SW480 (cell line): ENCODE measurements at places on chromosomes 7 and 10.
A peak's percentile ranks its signal among the peaks of the same experiment; 100 is the strongest.

- DNase-seq = no peak
These were observed 164.2 kb upstream of the ITGB1 start for GRCh38 chr10:33122014-33122809.

GRCh38 chr7:28263622-28264271 is 83.2 kb upstream of the JAZF1 start:
- peak; percentile 54 for DNase-seq

DNA sequence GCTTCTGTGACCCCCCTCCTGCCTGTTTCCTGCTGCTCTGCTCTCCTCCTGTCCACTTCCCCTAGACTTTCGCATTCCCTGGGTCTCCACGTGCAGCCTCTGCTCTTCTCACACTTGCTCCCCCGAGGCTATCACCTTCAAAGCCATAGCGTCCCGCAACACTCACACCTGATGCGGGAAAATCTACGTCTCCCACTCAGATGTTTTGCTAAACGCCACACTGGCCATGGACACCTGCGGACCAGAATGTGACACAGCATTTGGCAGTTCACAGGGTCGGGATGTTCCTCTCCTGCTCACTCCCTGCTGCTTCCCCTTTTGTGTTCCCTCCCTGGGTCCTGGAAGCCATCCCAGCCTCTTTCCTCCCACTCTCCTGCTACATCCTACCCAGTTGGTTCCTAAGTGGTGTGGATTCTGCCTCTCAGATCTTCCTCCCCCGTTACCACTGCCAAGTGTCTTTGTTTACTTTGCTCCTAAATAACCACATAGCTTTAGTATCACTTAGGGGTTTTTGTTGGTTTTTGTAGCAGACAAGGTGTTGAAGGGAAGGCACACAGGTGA is 33.7 kb upstream of the RBM33 start:
- no peak for DNase-seq

- no peak for DNase-seq
These were observed 158.5 kb upstream of the AUTS2 start for GRCh38 chr7:69439636-69440325.

DNA sequence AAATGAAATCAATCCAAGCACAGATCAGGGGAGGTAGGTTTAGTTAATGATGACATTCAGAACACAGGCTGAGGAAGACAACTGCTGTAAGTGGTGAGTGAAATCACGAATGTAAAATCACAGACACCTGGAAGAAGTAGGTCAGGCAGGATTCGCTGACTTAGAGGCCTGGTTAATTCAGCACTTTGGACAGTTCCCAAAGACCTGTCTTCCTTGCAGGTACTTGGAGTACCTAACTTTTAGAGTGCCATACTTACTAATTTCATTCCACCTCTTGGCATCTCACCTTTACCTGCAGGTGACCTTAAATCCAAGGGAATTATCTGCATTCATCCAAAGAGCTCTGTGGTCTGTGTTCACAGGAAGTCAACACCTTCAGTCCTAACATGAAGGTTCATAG is 822.3 kb downstream of the PHTF2 start:
- DNase-seq = peak; percentile 41

DNA sequence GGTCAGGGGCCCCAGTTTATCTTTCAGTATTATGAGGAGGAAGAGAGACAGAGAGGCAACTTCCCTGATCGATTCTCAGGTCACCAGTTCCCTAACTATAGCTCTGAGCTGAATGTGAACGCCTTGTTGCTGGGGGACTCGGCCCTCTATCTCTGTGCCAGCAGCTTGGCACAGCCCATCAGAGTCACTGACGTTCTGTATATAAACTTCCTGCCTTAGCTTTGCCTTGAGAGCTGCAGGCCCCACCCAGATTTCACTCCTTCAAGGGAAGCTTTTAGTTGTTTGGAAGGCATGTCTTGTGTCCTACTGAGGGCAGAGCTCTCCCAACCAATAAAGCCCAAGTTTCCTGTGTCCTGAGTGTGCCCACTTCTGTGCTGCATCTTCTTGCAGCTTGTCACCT is 242.5 kb upstream of the PRSS58 start:
- no peak for DNase-seq

DNA sequence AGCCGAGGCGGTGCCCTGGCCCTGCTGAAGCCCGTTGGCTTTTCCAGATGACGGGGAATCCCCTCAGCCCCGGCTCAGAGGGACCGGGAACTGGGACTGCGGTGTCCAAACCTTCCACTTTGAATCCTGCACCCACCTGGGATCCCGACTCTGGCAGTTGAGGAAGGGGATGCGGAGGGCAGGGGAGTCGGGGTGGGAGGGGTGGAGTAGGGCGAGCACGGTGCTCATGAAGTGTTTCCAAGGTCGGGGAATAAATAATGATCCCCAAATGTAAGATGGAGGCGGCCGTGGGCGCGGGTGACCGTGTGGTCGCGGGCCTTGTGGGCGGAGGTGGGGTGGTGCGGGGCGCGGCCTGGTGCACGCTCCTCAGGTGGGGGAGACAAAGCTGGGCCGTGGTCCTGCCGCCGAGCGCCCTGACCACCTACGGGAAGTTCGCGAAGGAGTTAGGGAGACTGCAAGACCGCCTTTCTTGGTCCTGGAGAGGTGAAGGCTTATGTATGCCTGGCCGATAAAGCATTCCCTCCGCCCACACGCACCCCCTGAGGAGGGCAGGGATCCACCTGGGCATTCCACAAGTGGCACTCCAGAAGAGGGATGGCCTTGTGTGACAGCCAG is 1.4 kb downstream of the MTURN start:
- peak; percentile 49 for DNase-seq

- DNase-seq = peak; percentile 93
These were observed 44.8 kb downstream of the MYOF start for GRCh38 chr10:93437086-93437945.

GRCh38 chr7:93715234-93715633 is 140.7 kb upstream of the CALCR start:
- DNase-seq = peak; percentile 76

GRCh38 chr7:80413383-80413945 is 98.4 kb downstream of the GNAT3 start:
- DNase-seq = no peak

DNA sequence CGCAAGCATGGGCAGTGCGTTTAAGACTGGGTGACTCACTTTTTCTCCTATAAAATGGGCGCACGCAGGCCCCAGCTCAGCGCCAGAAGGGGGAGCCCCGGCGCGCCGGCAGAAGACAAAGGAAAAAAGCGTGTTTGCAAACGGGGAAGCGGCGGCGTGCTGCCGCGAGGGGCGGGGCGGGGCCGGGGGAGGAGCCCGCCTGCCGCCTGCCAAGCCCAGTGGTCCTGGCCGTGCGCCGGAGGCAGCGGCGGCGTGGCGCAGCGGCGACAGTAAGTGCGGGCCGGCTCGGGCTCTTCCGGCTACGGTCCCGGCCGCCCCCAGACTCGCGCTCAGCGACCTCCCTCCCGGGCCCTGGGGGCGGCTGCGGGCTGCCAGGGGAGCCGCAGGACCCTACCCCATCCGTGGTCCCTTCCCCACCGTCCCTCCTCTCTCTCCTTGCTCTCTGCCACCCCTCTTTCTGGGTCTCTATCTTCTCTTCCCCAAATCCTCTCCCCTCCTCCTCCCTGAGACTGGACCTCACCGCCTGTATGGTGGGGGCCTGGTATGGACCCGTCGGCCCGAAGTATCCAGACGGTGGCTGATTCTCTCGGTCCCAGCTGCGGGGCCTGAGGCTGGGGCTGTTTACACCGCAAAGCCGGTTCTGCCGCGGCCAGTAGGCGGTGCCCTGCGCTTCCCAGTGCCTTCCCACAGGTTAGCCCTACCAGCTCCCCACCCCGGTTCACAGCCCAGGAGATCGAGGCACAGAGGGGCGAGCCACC is at the start of gene SLC29A3:
SLC29A3 (plus strand) TSS at position 218 of the 758 bp plus-strand sequence; CDS start at position 269, 51 bp downstream.
- peak; percentile 84 for DNase-seq

DNA sequence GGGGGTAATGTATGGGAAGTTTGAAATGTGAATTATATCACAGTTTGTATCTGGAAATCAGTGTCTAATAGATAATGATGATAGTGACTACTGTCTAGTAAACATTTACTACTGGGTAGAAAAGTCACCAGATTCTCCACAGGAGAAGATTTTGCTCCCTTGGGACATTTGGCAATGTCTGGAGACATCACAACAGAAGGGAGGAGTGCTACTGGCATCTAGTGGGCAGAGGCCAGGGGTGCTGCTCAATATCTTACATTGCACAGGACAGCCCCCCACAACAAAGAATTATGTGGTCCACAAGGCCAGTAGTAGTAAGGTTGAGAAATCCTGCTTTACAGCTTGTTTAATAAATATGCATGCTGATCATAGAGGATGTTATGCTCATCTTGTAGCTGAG is 92.3 kb upstream of the PRPS1L1 start:
- no peak for DNase-seq

GRCh38 chr7:17206349-17206905 is 92.0 kb upstream of the AHR start:
- no peak for DNase-seq

- no peak for DNase-seq
These were observed 275.8 kb downstream of the DIP2C start for GRCh38 chr10:413662-414071.

GRCh38 chr10:23095404-23095965 is at the start of gene MSRB2:
Gene MSRB2, plus strand, starts transcription at chr10:23095579. Its CDS starts 30 bp downstream, at chr10:23095609.
- peak; percentile 90 for DNase-seq

DNA sequence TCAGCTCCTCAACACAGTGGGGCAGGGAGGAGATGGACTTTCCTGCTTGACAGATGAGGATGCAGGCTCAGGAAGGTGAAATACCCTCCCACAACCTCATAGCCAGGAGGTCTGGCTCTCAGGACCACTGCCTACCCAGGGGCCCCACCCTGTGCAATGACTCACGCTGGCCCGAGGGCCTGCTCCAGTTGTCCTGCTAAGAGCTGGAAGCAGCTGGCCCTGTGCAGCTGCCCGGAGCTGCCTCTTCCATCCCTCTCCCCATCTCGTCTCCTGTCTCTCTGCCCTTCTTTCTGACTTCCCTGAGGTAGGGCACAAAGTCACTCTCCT is 123.9 kb downstream of the ZMIZ1 start:
- no peak for DNase-seq

DNA sequence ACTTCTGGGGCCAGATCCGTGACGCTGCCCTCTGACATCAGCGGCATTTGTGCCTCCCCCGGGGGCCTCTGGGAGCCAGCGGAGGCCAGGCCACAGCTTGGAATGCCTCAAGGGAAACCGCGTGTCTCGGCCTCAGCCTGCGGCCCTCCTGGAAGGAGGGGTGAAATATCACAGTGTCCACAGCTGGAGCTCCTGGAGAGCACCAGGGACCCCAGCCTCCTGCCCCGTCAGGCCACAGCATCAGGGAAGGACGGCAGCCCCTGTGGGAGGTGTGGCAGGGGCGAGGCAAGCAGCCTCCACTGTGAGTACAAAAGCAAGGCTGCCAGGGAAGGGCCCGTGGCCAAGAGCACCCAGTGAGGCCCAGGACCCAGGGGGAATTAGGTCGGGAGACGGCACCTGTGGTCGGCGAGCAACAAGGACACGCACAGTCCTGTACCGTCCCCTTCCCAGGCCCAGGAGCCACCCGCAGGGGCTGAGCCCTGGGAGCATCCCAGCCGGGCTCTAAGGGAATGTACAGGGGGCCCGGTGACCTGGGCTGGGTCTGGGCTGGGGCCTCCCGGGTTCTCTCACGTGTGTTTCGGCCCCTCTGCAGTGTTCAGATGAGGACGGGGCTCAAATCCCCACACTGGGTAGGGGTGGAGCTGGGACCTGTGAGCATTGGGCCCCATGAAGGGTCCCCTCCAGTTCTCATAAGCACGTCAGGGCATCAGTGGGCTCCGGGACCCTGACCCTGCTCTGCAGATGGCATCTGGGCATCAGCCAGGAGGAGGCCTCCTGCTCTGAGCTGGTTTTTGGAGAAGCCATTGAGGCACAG is 18.7 kb upstream of the KNDC1 start:
- no peak for DNase-seq

DNA sequence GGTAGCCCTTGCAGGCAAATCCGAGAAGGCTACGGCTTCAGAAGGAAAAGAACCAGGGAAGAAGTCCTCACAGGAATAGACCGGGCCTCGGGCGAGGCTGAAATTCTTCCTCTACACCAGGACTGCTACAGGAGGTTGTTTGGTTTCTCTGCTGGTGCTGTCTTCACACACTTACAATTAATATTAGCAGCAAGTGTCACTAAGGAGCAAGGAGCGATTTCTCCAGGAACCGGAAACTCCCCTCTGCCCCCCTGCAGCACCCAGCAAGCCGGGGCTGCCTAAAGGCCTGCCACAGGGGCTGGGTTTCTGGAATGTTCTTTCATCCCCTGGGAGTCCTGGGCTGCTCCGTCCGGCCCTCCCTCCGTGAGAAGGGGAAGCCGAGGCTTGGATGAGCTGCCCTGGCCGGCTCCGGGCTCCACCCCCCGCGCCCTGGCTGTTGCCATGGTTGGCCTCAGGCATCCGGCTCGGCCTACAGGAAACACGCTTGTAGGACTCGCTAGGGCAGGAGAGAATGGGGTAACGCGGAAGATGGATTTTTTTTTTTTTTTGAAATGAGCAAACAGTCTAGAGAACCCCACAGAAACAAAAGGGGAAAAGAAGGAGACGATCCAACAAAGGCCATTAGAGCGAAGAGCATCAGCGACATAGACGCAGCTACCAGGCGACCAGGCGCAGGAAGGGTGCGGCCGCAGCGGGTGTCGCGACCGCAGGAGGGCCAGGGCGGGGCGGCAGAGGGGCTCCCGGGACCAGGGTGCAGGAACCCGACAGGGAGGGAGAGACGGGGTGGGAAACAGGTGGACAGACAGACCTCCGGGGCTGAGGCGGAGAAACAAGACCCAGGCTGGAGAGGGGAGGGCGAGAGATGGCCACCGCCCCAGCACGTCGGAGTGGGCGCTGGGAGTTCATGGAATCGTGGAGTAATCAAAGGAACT is 33.0 kb downstream of the EN2 start:
- DNase-seq = peak; percentile 82

DNA sequence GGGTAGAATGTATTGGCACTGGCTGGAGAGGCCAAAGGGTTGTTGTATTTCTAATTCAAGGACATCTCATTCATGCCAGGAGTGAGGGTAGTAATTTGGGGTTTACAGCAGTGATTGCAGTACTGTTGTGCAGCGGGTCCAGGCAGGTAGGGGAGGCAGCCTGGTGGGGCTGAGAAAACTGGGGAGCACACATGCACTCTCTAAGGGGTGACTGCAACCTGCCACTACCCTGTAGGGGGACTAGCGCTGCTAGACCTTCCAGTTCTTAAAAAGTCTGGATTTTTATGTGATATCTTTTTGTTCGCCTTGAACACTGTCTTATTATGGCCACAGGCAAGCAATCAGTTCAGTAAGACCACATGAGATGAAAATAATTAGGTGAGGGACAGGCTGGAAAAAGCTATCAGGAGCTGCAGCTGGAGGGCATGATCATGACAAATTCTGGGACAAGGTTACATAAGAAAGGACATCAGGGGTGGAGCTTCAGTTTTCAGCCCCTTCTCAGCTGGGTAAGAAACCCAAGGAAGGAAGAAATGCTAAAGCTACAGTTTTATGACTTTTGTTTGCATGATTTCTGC is 149.0 kb downstream of the ARHGAP21 start:
- DNase-seq = no peak
